ENCODE measurements at places on chromosomes 5 and 9.

- DNase-seq = no peak
These were observed 31.2 kb upstream of the TARS1 start for GRCh38 chr5:33409435-33410170.

GRCh38 chr5:106780355-106780754, 890.4 kb downstream of the EFNA5 start:
- DNase-seq = no peak

GRCh38 chr9:76223749-76224340, 170.4 kb downstream of the RFK start:
- DNase-seq = no peak

GRCh38 chr9:26244661-26245451, 566.6 kb upstream of the TUSC1 start:
- no peak for DNase-seq

DNA sequence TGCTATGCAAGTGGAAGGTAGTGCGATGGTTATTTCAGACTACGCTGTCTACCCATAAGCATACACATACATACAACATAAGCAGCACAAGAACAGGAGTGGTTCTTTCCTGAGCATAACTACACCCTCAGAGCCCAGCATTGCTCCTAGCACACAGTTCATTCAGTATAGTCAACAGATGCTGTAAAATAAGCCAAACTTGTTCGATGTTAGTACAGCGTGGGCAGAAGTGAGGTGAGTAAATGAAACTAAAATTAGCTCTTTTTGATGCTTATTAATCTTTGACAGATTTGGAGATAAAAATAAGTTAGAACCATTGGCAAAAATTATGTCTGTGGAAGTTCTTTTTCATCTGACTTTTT, 47.8 kb downstream of the S1PR3 start:
- DNase-seq = no peak

DNA sequence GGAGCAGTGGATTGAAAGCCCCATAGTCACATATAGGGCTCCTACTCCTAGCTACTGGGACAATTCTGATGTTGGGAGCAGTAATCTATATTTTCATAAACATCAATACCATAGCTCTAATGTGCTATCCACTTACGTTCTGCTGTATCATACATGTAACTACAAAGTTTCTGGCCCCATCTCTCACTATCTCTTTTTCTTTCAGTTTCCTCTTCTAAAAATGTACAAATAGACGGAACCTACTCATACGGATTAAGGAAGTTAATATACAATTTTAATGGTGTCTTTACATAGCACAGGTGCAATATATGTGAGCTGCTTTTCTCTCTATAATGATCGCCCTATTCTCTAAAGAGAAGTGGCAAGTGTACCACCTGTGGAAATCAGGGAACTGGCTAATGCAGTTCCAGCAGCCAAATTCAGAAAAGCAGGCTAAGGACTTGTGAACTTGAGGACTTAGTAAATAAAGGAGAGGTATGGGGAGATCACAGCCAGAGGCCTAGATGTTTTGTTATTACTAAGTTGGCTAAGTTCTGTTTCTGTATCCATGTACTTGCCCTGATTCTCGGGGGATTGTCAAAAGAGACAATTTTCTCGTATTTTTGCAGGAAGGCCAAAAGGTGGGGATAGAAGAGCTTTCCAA, 1021.9 kb downstream of the CDH12 start:
- DNase-seq = no peak

- DNase-seq = no peak
These were observed 114.9 kb downstream of the GAPVD1 start for GRCh38 chr9:125376261-125377226.

GRCh38 chr9:124480621-124480981, 26.6 kb downstream of the NR5A1 start:
- DNase-seq = no peak

DNA sequence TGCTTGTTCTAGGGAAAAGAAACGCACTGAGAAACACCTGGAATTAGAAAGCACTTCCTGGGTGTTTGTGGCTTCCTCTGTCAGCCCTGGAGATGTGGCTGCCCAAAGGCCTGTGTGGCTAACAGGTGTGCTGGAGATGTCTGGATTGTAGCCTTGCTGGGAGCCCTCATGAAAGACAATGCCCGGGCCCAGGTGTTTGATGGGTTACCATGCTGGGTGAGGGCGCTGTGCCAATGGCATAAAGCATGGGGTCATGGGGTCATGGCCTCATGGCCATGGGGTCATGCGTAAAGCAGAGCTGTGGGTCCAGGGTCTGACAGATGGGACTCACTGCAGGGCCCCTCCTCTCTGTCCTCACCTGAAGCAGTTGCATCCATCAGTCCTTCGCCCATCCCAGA, 21.6 kb downstream of the ANKRD33B start:
- no peak for DNase-seq

- DNase-seq = no peak
These were observed 25.8 kb downstream of the UGT3A2 start for GRCh38 chr5:36040651-36041536.

- DNase-seq = no peak
These were observed 42.1 kb upstream of the MAST4 start for GRCh38 chr5:66553916-66554575.

- DNase-seq = no peak
These were observed 83.6 kb downstream of the ENC1 start for GRCh38 chr5:74556631-74557595.

GRCh38 chr5:4361753-4362152, 766.1 kb downstream of the IRX1 start:
- no peak for DNase-seq

DNA sequence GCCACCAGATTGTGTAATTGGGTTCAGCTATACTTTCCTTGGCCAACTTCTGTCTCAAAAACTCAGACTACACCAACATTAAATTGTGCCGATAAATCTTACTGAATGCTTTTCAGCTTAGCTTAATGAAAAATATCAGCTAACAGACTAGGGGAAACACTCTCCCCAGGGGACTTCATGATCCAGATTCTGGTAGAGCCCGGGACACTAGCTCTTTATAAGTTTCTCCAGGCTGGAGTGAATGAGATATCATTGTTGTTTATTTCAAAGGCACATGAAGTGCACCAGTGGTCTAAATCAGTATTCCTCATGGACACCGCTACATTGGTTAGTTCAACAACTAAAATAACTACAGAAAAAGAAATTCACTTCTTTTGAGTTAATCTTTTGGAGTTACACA, 10.5 kb upstream of the LHFPL2 start:
- DNase-seq = no peak

- DNase-seq = no peak
These were observed 2.8 kb downstream of the SMIM32 start for GRCh38 chr5:136190091-136190720.

DNA sequence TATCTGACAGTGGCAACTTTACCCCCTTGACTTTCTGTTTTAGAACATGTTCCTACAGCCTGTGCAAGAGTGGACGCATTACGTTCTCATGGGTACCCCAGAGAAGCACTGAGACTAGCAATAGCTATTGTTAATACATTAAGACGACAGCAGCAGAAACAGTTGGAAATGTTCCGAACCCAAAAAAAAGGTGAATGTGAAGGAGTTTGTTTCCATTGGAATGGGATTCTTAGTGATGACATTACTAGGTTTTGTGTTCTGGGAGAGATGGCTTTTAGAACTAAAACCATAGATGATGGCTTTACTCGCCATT, 194.1 kb downstream of the ZSWIM6 start:
- DNase-seq = no peak

DNA sequence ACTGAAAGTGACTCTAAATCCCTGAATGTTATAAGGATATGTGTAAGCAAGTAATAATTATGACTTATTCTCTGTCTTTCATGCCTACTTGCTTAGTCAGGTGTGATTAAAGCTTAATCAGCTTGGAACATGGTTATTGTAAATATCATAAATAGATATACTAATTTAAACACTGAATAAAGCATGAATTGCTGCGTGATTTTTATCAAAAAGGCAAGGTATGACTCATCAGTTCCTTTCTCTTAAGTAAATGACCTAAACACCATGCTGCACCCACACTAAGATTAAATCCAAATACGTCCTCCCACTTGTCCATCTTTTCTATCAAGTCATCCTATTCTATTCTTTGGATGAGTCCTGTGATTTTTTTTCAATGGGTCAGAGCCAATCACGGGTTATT, 124.6 kb upstream of the MTAP start:
- no peak for DNase-seq

DNA sequence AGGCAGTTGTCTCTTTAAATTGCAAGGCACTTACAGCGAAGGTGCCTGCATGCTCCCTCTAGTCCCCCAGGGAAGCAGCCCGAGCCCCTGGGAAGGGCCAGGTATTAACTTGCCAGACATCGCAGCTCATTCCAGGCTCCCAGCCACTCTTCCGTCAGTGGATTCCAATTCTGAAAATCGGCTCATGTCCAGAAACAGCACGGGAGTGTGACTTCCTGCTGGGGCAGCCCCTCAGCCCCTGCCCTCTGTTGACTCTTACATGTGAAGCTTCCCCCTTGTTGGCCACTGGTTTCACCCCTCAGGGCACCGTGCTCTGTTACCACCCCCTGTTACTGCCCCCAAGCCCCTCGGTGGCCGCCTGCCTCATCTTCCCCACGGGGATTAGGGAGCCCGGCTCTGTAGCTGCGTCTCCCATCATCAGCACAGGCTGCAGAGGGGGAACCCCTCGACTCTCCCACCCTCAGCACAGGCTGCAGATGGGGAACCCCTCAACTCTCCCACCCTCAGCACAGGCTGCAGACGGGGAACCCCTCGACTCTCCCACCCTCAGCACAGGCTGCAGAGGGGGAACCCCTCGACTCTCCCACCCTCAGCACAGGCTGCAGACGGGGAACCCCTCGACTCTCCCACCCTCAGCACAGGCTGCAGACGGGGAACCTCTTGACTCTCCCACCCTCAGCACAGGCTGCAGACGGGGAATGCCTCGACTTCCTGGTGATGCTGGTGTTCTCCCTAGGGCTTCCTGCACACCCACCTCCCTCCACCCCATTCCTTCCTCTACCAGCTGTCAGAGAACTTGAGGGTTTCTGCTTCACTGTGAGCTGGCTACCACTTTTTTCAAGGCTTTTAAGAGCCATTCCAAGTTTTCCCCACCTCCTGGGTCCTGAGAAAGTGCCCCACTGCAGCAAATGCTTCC, 11.1 kb upstream of the CACNA1B start:
- DNase-seq = no peak

DNA sequence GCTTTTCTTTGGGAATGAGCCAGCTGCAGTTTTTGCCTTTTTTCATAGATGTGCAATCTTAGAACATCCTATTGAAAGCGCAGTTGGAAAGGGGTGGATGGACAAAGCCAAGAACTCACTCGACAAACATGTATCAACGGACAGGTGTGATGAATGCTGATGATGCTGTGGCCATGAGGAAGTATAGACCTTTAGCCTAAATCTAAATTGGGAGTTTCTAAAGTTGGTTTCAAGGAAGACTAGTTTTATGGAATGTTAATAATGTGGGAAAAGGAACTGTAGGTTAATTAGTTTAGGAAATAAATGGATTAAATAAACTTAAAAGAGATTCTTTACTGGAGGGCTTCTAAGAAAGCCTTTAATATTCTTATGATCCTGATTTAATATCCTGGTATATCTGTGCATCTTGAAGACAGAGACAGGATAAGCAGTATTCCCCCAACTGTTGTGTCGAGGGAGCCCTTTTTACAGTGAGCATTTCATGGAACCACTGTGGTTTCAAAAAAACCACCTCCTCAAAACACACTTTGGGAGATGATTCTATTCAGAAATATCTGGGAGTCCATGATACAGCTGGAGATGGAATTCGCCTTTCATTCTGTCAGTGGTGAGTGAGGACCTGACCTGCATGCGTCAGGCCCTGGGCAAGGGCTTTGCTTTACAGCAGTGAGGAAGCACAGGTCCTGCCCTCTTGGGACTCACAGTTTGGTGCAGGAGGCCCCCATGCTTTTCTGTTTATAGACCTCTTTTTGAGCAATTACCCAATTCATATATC, 82.6 kb downstream of the AOPEP start:
- DNase-seq = no peak

GRCh38 chr9:127129718-127130085, 7.3 kb upstream of the ANGPTL2 start:
- DNase-seq = no peak

DNA sequence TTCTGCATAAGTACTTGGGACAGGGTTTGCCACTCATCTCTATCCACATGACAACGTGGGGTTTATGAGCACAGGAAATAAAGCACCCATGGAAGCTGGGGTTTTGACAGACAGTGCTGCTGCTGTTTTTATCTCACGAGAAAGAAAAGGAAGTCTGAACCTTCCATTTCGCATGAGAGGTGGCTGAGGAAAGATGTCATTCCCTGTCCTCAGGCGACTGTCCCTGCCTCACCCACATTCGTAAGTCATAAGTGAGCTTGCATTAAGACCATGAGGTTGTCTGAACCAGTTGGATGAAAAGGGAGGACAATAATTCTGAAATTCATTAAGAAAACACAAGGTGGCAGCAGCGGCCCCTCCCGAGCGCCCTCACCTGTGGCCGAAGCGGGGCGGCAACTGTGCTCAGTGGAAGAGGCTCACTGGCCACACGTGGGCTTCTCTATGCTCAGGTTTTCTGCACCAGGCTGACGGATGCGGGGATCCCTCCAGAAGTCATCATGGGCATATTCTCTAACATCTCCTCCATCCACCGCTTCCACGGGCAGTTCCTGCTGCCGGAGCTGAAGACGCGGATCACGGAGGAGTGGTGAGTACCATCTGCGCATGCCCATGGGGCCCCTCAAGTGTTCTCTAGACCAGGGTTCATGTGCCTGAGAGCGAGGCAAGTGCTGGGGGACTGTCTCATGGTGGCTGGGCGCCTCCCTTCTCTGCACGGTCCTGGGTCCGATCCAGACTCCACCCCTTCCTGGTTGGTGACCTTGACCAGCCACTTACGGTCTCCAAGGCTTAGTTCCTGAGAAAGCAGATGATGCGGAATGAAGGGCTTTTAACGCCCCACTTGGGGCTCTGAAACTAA, 54.7 kb upstream of the SUSD3 start:
- DNase-seq = peak; percentile 33

- DNase-seq = no peak
These were observed 25.2 kb downstream of the COL5A1 start for GRCh38 chr9:134666831-134667230.

DNA sequence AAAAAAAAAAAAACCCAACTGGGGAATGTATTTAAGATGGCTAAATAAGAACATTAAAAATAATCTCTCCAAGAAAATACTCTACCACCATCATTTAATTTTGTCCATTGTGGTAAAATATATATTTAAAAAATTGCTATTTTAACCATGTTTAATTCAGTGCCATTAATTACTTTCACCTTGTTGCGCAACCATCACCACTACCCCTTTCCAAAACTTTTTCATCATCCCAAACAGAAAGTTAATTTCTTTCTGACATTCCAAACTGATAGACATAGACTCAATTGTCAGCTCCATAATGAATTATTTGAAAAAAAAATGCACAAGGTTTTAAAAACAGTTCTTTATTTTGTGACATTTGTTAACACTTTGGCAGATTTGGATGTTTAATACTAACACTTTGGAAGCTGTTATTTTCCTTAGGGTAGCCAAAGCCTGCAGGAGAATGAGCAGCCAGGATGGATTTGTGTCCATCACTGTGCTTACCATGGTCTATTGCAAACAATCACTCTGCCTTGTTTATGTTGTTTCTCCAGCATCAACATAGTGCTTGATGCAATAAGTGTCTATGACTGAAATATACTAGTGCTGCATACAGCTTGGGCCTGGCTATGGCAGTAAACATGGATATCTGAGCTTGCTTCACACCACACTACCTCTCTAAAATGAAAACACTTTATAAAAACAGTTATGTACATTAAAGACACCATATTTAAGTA, 62.7 kb downstream of the HAPLN1 start:
- no peak for DNase-seq

- DNase-seq = no peak
These were observed 30.5 kb downstream of the ZDHHC11 start for GRCh38 chr5:820245-820644.

GRCh38 chr9:113540466-113540865, 76.9 kb downstream of the RGS3 start:
- no peak for DNase-seq

GRCh38 chr9:21696411-21696871, 106.0 kb upstream of the MTAP start:
- no peak for DNase-seq
